Endothelial cell of umbilical vein (primary cell): ENCODE measurements at places on chromosomes 16 and 17. TPM values are rescaled to one million over a fixed set of nuclear protein-coding genes. Genes with fewer than 3 reads are reported as not detected.
A peak's percentile ranks its signal among the peaks of the same experiment; 100 is the strongest.

DNA sequence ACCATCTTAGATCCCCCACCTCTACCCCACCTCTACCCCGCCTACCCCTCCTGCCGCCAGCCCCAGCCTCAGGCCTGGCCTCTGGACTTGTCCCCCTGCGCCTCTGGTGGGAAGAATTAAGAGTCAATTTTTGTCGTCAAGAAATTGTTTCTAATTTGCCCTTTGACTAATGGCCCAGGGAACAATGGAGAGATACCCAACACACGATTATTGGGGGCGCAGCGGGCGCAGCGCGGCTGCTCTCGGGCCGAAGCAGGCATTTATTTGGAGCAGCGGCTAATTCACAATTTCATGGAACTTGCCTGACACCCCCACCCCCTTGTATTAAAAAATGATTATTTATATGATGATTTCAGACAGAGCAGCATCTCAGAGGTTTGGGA is 4.4 kb upstream of the BAHCC1 start:
- DNase-seq = no peak

GRCh38 chr16:1002399-1003166 is 21.0 kb downstream of the SOX8 start:
- peak; percentile 81 for DNase-seq

COG8 gene
- 25.1 and 31.6 TPM in 2 replicates for total RNA-seq

GRCh38 chr16:6616746-6617145 is 715.9 kb upstream of the RBFOX1 start:
- DNase-seq = no peak

GRCh38 chr17:7897773-7898172 is 9.2 kb downstream of the CHD3 start:
- DNase-seq = peak; percentile 51

DNA sequence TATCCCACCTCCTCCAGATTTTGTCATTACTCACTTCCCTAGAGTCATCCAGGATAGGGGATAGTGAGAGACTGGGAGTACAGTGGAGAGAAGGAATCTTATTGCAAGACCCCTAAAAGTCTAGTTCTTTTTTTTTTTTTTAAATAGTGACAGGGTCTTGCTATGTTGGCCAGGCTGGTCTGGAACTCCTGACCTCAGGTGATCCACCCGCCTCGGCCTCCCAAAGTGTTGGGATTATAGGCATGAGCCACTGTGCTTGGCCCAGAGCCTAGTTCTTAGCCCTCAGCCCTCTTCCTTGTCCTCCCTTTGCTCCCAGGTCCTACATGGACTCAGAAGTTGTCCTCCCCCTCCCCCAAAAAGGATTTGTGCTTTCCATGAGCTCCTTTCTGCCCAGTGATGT is 2.7 kb upstream of the CHRNB1 start:
- no peak for DNase-seq

SNAI3 gene
- 0.18 and 0.31 TPM in 2 replicates for total RNA-seq

DNA sequence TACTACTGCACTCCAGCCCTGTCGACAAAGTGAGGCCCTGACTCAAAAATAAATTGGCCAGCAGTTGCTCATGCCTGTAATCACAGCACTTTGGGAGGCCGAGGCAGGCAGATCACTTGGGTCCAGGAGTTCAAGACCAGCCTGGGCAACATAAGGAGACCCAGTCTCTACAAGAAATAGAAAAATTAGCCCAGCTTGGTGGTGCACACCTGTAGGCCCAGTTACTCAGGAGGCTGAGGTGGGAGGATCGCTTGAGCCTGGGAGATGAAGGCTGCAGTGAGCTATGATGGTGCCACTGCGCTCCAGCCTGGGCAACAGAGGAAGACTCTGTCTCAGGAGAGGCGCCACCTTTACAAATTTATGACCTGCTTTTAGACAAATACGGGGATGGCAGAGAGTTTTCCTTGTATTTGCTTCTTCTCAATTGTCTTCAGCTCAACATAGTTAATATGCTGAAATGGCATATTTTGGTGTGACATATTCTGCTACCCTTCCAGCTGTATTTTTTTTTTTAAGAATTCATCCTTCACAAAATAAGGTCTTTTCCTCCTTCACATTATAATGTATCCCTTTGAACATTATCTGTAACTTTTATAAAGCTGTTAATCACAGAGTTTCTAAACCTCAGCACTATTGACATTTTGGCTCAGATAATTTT is 21.1 kb upstream of the YPEL2 start:
- no peak for DNase-seq

GRCh38 chr17:10871914-10872313 is 34.0 kb upstream of the PIRT start:
- no peak for DNase-seq

RETREG3 gene
- 52.3 and 53.4 TPM in 2 replicates for total RNA-seq

ELMO3 gene
- 4.3 and 5.7 TPM in 2 replicates for total RNA-seq

ZSWIM7 gene
- total RNA-seq = 18.0 and 21.9 TPM in 2 replicates

DNA sequence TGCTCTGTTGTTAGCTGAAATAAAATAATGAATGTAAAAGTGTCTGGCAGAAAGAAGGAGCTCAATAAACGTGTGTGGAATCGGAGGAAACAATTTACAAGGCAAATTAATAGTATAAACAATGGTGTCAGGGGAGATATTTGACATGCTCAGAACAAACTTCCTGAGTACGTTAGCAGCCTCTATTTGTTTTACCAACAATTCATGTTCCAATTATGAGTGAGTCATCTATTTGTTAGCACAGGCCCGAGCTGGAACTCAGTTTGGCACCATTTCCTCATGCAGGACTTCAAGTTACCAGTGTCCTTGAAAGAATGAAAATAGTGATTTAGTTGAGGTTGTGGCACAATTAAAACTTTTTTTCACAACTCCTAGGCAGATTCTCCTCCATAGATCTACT is 9.1 kb downstream of the ASIC2 start:
- peak; percentile 84 for DNase-seq

GRCh38 chr16:24010440-24011089 is 174.8 kb downstream of the PRKCB start:
- peak; percentile 57 for DNase-seq

TBX6 gene
- total RNA-seq = 0.42 and 0.60 TPM in 2 replicates

DNA sequence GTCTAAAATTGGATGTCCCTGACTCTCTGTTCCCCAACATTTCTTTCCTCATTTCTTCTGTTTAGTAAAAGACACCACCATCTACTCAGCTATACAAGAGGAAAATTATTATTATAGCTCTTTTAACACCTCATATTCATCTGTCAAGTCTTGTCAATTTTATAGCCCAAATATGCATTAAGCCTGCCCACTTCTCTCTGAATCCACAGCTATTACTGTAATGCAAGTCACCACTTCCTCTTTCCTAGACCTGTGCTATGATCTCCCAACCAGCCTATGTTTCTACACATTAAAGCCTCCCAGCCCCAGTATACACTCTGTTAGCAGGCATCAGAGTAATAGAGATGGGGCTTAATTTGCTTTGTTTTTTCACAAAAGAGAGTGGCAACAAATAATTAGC is 252.9 kb downstream of the GRIN2A start:
- DNase-seq = no peak

DNA sequence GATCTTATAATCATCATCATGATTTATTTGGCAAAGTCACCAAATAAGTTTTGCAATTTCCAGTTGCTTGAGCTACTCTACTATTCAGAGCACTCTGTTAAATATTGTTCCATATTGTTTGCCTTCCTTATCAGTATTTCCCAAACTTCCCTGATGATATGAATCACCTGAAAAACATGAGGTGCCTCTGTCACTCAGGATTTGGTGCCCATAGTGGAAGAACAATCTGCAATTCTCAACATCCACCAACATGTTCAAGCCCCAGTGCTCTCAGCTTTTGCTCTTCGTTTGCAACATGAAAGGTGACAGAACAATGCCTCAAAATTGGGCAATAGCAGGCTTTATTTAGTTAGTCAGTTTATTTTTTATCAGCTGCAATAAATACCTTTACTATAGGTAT is 28.6 kb upstream of the WSB1 start:
- DNase-seq = peak; percentile 93

MYH1 gene
- total RNA-seq = not detected in 2 replicates

PLA2G10 gene
- not detected in 2 replicates for total RNA-seq
